Smooth muscle cell of bladder (primary cell): ENCODE measurements at places on chromosomes 4 and X. TPM values are rescaled to one million over a fixed set of nuclear protein-coding genes. Genes with fewer than 3 reads are reported as not detected.

The SH3RF1 gene
- total RNA-seq = 12.7 and 16.3 TPM in 2 replicates

The TCEAL9 gene
- 152 and 169 TPM in 2 replicates for total RNA-seq

The TRPC3 gene
- total RNA-seq = 2.0 and 2.3 TPM in 2 replicates

The SERPINA7 gene
- total RNA-seq = not detected in 2 replicates

The TMEM47 gene
- total RNA-seq = 63.4 and 105 TPM in 2 replicates

The REELD1 gene
- total RNA-seq = not detected in 2 replicates

The HOPX gene
- under 0.01 and 0.46 TPM in 2 replicates for total RNA-seq

The MAGEA11 gene
- total RNA-seq = under 0.01 and 0.09 TPM in 2 replicates

The AMBN gene
- total RNA-seq = not detected in 2 replicates

The TEX13D gene
- not detected in 2 replicates for total RNA-seq

The VCX2 gene
- not detected in 2 replicates for total RNA-seq

The BBS7 gene
- total RNA-seq = 20.1 and 20.3 TPM in 2 replicates

The ERVMER34-1 gene
- total RNA-seq = under 0.01 and 0.14 TPM in 2 replicates

The GPR34 gene
- not detected in 2 replicates for total RNA-seq

The CT47B1 gene
- total RNA-seq = not detected in 2 replicates

The FREM3 gene
- total RNA-seq = under 0.01 TPM in 1 of 2 replicates, not detected in the other
